ENCODE measurements at places on chromosomes 1 and 21.

- DNase-seq, result no peak
Measured at GRCh38 chr21:35257413-35257812, 208.3 kb upstream of the RUNX1 start.

DNA sequence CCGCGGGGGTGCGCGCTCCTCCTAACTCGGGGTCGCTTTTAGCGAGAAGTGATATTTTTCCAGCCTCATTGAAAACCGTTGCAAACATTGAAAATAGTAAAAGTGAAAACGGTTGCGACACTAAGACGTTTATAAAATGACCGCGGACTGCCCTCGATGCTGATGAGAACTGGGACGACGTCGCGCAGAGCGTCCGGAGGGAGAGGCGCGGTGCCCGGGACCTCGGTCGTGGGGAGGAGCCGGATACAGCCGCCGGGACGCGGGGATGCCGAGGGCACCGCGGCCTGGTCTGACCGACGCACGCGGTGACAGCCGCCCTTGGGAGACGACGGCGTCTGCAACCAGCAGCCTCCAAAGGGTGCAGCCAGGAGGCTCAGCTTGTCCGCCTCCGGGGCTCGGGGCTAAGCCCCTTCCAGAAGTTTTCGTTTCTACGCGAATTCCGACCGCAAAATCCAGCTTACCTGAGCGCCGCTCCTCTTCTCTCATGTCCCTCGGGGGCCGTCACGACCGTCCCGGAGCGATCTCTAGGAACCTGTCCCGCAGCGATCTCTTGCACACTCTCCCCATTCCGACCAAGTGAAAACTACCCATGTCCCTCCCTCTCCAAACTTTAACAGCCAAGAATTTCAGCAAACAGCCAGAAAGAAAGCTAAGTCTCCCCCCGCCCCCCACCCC, 144.4 kb upstream of the ETS2 start:
- DNase-seq, result no peak

GRCh38 chr21:45524756-45525152, 17.5 kb downstream of the SLC19A1 start:
- DNase-seq, result no peak

DNA sequence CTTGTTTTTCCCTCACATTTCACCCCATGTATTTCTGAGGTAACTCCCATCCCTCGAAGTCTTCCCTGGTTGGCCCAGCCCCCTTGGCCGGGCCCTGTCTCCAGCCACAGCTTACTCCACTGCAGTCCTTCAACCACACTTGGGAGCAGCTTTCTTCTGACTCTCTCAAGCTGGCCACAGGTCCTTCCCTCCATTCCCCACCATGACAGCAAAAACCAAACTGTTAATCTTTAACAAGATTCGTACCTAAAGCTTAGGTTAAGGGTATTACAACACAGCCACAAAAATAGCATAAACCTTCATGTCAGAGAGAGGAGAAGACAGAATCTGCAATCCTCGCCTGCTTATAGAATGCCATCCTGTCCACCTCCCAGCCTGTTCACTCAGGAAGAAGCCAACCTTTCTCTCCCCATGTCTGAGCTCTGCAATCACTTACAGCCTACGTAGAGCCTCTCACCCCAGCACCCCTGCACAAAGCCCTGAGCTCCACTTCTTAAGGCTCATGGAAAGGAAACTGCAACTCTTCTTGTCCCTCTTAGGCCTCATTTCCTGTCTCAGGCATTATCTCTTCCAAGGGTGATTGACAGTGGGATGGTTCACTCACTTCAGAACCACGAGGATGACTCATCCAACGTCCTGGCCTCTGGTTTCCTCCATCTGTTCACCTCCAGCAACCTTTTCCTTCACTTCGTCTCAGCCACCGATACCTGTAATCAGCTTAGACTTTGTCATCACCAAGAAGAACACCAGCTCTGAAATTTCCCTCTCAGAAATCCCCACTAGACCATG, 72.8 kb downstream of the CD2 start:
- no peak for DNase-seq

DNA sequence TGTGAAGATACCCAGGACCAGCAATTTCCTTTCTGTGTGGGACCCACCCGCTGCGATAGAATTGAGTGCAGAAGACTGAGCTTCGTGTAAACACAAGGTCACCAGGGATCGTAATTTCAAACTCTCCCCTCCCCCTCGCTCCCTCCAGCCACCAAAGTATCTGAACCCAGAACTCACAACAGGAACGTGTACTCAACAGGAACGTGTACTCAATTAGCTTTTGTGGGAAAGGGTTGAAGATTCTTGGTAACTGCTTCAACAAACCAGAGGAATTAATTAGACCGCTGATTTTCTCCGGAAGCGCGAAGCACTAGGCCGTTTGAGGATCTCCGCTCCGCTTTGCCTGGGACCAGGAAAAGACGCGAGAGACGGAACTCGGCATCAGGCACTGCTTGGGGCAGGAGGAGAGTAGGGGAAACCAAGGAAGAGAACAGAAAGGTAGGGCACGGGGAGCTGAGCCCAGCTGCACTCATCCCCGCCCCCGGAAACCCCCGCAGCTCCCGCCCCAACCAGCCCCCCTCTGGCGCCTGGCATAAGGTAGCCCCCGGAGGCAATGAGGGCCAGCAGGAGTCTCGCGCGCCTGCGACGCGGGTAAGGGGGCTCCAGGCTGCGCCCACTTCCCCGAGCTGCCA, 453 bp downstream of the DRAM2 start:
- no peak for DNase-seq

DNA sequence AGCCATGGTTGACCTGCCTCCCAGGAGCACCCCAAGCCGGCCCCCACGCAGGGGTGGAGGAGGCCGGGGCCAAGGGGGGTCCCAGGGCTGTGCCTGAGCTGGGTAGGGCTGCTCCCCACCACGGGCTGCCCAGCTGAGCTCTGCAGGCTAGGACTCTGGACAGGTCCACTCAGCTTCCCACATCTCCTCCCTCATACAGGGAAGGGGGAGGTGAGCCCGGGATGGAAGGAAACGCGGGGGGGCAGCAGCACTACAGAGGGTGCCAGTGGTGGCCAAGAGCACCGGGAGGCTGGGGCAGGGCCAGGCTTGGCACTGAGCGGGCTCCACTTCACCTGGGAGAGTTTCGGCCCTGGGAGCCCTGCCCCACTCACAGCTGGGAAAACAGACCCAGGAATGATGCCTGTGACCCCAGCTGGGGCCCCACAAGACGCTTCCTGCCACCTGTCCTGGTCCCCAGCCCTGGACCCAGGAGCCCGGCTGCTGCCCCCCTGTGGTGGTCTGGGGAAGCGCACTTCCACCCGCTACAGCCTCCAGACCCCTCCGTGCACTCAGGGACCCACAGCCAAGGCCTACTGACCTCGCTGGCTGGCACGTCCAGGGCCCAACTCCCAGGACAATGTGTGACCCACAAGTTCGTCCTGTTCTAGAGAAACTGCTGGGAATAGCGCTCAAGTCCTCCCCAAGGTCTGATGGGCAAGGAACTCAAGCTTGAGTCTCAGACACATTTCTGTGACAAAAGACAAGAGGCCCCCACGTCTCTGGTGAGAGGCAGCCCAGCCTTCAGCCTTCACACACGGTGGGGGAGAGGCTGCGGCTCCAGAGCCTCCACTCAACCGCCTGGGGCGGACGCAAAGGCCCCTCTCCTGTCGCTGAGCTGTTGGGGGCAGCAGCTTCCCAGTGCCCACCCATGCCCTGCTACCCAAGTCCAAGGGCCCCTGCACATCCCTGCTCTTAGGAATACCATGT, 3.0 kb downstream of the AURKAIP1 start:
- DNase-seq, result no peak

- DNase-seq, result no peak
Measured at GRCh38 chr1:36781098-36781497, 253.2 kb downstream of the GRIK3 start.

- DNase-seq, result peak; percentile 99
Measured at GRCh38 chr1:65175171-65176055, 27.4 kb downstream of the AK4 start.

DNA sequence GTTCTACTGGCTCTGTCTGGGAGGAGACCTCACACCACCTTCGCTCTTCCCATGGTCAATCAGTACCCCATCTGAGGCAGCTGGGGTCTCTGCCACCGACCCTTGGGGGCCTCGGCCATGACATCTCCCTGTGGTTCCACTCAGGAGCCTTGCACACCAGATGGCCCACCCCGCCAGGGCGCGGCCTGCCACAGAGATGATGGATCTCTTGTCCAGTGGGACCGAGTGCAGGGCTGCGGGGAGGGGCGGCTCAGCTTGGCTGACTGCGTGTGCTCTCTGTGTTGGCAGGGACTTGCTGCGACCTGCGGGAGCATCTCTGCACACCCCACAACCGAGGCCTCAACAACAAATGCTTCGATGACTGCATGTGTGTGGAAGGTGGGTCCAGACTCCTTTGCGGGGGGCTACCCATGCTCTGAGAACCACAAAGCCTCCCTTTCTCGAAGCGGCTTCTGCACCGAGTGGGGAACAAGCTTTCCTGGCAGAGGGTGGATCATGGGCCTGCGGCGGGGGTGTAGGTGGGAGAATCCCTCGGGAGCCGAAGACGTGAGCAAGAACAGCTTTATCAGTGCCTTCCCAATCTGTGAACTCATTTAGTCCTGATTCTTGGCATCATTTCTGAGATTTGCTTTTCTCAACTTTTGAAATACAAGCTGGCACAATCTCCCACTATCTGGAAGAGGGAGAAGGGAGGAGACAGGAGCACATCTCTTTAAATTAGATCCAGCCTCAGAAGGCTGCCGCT, 20.9 kb upstream of the AGTRAP start:
- DNase-seq, result no peak

DNA sequence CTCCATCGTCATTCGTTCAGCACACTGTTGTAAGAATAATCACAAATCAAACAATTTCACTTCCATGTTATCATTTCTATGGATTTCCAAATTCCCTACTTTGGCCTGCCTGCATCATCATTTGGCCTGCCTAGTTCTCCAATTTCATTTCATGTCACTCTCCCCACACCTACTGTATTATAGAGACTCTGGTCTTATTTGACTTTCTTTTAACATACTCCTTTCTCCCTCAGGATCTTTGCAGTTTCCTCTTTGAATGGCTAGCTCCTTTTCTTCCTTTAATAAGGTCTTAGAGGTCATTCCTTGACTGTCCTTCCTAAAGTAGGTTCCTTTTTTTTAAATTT, 36.3 kb upstream of the PODN start:
- DNase-seq, result no peak
